CD4-positive, alpha-beta T cell treated with Interleukin-12 subunit alpha and Interleukin-12 subunit beta, for 1 hour (primary cell): ENCODE measurements at places on chromosomes 6 and 20.

DNA sequence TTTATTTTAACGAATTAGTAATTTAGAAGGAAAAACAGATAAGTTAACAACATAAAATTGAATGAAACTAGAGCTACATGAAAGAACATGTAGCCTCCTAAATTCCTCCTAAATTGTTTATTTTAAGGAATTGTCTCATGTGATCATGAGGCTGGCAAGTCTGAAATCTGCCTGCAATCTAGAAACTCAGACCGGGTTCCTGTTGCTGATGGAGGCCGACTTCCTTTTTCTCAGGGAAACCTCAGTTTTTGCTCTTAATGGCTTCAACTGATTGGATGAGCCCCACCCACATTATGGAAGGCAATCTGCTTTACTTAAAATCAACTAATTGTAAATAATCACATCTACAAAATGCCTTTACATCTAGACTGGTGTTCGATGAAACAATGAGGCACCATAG, 267.6 kb upstream of the PRND start:
- DNase-seq = no peak

GRCh38 chr20:54545676-54546358, 70.4 kb downstream of the DOK5 start:
- DNase-seq = no peak

- no peak for DNase-seq
These were observed 170.7 kb downstream of the TAF4 start for GRCh38 chr20:61895016-61895415.

- DNase-seq = no peak
These were observed 14.9 kb upstream of the ZFAND3 start for GRCh38 chr6:37804586-37804985.

GRCh38 chr20:14666696-14667095, 329.3 kb upstream of the FLRT3 start:
- DNase-seq = no peak

GRCh38 chr6:3683331-3683730, 68.2 kb downstream of the PXDC1 start:
- no peak for DNase-seq

DNA sequence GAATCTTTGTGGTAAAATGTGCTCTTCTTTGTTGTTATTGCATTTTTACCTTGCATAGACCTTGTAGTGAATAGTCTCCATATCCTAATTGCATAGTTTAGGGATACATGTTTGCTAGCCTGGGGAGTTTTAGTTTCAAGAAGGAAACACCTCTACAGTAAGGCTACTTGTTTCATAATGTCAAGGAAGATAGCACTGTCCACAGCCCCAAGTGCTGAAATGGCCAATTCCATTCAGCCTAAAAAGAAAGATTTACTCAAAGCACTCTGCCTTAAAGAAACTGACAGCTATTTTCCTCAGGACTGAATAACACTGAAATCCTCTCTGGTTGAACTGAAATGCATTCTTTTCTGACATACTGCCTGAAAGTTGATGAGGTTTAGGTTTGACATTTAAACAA, 2.6 kb downstream of the HCRTR2 start:
- no peak for DNase-seq

DNA sequence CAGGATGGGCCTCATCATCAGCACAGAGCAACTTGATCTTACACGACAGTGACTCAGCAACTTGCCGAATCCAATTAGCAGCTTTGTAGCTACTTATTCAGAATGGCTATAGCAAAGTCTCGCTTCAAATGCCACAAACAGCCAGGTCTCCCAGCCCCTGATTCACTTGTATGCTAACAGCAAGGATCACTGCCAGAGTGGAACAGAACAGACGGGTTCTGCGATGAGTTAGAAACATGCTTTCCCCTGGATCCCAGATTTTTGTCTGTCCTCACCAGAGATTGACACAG, 254.4 kb downstream of the NRN1 start:
- DNase-seq = no peak

DNA sequence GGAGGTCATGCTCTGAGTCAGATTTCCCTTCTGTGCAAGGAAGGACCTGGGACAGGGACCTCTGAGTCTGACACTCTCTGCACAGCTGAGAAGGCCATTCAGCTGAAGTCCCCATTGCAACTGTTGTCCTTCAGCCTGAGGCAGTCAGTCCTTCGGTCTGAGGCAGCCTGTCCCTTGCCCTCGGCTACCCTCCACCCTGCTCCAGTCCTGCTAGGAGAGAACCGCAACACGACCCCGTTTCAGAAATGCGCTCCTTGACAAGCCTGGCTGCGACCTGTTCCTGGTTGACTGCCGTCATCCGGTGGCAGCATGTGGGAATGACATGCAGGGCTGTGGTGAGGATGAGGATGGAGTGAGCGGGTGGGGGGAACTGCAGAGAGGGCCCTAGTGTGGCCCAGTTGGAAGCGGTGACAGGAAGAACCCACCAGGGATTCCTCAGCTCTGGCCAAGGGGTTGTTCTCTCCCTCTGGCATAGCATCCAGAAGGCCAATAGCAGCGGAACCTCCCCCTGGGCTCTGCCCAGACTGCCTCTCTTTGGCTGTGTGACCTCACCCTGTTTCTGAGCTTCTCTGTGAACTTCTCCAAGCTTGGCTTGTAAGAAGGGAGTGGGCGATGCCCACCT, 40.3 kb upstream of the ANGPT4 start:
- peak; percentile 76 for DNase-seq

DNA sequence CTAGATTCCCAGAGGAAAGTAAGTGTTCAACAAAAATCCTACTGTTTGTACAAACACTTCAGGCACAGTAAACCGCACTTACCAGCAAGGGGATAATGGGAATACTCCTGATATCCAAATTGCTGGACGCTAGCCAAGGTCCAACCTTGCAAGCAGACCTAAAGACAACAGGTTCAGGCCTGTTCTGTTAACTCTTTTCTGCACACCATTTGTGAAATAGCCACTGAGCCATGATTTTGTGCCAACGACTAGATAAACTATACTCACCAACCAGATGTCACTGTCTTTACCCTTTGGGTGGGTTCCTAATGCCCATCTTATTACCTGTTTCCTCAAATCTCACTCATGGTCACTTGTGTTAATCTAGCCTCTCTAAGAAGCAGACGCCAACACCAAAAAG, 43.5 kb downstream of the GOPC start:
- DNase-seq = no peak
